ENCODE measurements at places on chromosomes 5 and 9.
A peak's percentile ranks its signal among the peaks of the same experiment; 100 is the strongest.

- DNase-seq: no peak
These were observed 725.0 kb downstream of the TLE1 start for GRCh38 chr9:80964374-80964773.

DNA sequence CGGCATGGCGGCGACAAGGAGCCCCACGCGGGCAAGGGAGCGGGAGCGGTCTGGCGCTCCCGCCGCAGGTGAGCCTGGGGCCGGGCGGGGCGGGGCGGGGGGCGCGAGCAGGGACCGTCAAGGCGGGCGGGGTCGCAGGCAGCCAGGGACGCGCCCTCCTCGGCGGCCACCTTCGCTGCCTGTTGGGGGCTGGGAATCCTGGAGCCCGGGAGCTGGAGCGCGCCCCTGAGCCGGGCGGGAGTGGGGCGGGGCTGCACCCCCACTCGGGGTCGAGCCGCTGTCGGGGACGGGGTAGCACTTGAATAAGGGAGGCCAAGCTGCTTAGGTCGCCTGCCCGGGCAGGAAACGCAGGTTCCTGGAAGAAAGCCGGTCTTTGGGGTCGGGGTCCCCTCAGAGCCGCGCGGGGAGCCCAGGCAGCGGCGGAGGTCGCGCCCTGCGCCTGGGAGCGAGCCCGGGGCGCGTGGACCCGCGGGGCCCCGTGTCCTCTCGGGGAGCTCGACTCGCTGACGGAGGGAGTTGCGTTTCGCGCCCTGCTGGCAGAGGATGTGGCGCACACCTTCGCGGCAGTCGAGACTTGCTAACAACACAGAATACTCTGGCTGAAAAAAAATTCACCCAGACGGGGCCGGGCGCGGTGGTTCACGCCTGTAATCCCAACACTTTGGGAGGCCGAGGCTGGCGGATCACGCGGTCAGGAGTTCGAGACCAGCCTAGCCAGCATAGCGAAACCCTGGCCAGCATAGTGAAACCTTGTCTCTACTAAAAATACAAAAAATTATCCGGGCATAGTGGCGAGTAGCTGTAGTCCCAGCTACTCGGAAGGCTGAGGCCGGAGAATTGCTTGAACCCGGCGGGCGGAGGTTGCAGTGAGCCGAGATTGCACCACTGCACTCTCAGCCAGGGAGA is 552 bp downstream of the OTULINL start:
- DNase-seq: peak; percentile 78

DNA sequence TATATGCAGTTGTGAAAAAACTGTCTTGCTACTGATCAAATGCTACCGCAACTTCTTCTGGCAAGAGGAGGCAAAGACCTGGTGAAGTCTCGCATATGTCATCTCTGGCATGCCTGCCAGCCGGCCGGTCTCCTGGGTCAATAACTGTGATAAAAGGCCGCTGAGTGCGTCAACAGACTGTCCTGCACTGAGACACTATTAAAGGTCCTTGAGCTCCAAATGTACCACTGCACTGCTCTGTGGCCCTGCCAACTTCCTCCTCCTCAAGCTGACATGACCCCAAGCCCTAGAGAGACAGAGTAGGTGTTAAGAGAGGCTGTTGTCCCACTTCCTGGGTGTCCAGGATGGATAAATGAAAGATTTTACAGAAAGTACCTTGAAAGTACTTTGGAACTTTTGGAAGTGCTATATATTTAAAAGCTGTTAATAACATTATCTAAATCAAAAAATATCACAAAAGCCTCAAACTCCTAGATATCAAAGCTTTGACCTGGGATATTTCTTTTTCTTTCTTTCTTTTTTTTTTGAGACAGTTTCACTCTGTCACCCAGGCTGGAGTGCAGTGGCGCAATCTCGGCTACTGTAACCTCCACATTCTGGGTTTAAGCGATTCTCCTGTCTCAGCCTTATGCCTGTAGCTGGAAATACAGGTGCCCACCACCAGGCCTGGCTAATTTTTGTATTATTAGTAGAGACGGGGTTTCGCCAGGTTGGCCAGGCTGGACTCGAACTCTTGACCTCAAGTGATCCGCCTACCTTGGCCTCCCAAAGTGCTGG is 31.5 kb downstream of the RAPGEF1 start:
- DNase-seq: no peak

GRCh38 chr5:111278858-111279504 is 54.8 kb downstream of the CAMK4 start:
- peak; percentile 80 for DNase-seq

- no peak for DNase-seq
These were observed 63.5 kb downstream of the MEF2C start for GRCh38 chr5:88819301-88819999.

DNA sequence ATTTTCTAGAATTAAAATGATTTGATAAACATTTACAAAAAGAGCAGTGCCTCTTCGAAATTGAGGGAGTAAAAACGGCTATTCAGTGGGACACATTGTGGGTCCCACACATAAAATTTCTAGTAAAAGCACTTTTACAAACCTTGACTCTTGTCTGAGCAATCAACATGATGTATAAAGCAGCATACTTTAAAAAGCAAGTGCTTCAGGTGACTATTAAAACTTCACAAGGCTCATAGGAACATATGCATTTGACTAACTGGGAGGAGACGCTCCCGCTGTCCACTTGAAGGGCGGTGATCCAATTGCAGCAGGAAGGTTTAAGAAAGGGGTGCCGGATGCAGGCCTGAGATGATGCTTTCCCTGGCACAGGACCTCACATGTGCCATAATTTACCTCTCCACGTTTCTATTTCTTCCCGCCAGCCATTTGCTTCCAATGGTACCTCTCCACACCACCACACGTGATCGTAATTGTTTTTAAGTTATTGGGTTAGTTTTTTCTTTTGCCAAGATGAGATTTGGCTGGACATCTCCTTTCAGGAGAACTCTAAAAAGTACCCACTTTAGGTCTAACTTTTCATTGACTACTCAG is 1.8 kb downstream of the MCTP1 start:
- DNase-seq: no peak

GRCh38 chr9:91954841-91955471 is 4.9 kb upstream of the ROR2 start:
- no peak for DNase-seq

DNA sequence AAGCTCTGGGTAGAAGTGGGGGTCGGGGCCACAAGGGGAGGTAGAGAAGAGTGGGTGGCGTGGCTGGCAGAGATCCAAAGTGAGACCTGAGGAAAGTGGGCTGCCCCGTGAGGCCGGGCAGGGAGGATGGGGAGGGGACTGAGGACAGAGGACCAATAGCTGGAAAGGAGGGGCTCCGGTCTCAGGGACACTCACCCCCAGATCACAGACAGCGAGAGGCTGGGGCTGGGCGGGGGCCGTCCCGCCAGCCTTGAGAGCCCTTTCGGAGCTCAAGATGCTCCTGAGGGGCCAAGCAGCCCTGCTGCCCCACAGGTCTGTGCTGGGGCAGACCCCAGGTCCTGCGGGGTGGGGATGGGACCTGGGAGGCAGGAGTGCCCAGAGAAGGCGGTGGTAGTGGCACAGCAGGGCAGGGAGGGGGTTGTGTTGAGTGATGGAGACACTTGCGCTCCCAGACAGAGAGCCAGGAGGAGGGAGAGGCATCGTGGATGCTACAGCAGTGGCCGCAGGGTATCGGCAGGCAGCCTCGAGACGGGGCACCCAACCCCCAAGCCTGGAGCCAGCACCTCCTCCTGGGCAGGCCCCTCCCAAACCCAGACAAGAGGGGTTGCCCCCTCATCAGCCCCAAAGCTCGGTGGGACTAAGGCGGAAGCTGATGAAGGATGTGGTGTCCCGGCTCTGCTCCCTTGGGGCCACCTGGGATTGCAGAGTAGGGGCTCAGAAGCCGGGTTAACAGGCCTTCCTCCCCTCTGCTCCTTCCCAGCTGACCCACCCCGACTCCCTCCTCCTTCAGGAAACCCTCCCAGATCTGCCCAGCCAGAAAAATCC is 3.4 kb downstream of the SARDH start:
- no peak for DNase-seq

DNA sequence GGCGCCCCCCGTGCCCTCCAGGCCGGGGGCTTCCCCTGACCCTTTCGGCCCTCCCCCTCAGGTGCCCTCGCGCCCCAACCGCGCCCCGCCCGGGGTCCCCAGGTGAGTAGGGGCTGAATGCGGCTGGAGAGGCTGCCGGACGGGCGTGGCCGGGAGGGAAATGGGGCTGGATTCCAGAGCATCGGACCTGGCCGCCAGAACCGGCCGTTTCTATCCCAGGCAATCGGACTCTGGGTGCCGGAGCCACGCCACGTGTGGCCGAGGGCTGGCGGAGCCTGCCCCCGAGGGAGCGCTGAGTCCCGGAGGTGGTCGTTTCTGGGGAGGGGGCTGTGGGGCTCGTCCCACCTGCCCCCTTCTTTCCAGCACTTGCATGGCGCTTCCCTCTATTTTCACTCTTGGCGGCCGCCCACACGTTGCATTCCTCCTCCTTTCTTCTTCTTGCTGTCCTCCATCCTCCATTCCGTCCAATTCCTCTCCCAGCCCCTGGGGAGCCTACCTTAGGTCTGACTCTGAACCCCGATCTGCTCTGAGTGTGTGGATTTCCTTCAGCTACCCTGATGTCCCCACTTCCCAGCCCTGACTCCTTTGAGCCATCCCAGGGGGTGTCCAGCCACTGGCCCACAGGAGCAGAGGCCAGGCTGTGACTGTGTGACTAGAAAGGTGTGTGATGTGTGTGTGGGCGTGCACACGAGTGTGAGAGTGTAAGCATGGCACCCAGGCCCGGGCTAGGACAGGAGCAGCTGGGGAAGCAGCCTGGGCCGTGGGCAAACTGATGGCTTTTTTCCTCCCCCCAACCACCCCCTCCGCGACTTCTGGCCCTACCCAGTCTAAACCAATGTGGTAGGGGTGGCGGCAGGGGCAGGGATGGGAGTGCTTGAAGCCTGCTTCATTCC is 24.7 kb downstream of the GOLGA2 start:
- no peak for DNase-seq

GRCh38 chr5:32852535-32852934 is 141.4 kb downstream of the NPR3 start:
- DNase-seq: no peak

DNA sequence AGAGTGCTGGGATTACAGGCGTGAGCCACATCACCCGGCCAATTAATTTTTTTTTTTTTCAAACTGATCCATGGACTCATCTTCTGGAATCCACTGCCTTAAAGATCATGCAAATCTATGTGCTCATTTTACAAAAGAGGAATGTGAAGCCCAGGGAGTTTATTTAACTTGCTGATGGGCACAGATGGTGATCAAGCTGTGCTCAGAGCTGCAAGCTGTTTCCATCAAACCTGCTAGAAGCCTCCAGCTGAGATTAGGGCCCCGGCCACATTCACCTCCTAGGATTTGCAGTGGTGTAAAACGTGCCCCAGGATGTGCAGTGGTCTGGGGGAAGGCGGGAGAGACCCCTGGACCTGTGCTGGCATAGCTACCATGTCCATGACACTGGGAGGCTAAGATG is 56.1 kb upstream of the TUT7 start:
- DNase-seq: no peak

DNA sequence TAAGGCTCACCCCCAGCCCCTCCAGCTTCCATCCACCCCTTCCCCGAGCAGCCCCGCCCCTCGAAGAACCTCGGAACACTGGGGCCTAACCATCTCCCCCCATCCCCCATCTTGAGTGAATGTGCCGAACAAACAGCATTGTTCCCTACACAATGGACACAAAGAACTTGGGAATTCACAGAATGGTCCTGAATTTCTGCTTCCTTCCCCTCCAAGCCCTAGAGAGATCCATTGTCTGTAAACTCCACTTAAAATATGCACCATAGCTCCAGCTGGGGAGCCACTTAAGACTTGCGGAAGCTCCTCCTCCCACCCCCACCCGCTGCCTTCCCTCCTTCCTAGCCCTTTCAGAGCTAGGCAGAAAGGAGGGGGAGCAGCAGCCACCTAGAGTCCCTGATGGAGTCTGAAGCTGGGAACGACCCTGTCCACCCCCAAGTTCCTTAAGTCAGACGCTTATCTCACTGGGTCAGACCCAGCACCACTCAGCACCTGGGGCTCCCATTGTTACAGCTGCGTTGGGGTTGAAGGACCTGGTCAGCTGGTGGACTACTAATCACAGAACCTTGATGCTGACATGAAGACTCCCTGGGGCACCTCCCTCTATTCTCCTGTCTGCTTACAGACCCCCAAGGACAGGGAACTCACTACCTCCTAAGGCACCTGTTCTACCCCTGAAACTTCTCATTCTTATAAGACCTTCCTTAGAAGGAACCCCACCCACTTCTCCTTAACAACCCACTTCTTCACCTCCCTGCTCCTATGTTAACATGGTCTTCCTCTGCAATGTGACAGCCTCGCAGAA is 61.4 kb downstream of the PCDH1 start:
- DNase-seq: no peak

- DNase-seq: no peak
These were observed 513.7 kb upstream of the WWC1 start for GRCh38 chr5:167777746-167778145.

GRCh38 chr9:78437806-78438205 is 140.9 kb downstream of the PSAT1 start:
- no peak for DNase-seq

GRCh38 chr9:136700959-136701667 is 11.3 kb upstream of the DIPK1B start:
- peak; percentile 24 for DNase-seq

GRCh38 chr5:76641514-76642120 is 18.4 kb upstream of the F2RL2 start:
- peak; percentile 13 for DNase-seq

DNA sequence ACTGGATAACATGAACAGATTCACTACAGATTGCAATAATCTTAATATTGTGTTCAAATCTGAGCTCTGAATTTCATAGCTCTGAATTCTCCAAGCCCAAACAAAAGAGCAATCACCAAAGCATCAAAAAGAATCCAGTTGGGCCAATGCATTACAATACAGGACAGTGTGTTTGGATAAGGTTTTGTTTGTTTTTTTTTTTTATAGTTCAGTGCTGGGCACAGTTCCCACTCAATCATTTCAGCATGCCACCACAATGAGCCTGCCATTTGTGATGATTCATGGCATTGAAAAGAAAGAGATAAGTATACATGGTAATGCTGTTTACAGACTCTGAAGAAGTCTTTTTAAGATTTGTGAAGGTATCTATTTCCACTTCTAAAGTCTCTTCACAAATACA is 1.7 kb upstream of the HTR1A start:
- DNase-seq: no peak

GRCh38 chr5:55820488-55820887 is 30.7 kb upstream of the IL31RA start:
- no peak for DNase-seq

DNA sequence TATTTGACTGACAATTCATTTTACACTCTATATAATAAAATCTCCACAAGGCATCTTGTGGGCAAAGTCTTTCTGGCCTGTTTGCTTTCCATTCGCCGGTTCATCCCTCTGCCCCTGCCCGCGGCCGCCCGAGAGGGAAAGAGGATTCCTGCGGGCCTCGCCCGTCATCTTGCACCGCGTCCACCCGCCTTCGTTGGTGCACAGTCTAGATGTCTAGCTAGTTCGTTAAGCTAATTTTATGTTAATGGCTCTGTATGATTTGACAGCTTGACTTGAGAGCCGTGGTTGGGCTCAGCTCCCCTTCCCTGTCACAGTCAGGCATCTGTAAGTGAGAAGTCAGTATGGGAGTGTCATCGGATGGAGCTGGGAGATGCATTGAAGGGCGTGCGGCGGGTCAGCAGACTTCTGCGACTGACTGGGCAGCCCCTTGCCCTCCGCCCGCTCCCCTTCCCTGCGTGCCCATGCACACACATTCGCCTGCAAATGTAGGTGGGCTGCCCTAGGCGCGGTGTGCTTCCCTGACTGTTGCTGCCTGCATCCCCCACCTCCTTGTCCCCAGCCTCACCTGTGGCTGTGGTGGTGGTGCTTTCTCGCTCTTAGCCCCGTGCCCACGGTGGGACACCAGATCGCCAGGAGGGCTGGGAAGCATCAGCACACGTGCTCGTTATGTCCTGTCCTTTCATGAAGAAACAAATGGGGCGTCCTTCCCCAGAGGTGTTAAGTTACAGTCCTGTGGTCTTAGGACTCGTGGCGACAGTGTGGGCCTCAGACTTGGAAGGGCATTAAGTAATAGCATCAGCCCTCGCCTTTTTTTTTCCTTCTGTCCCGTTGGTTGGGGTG is 25.9 kb upstream of the PRDM12 start:
- DNase-seq: no peak
